ENCODE measurements at places on chromosomes 2 and 18. TPM values are rescaled to one million over a fixed set of nuclear protein-coding genes. Genes with fewer than 3 reads are reported as not detected.

DNA sequence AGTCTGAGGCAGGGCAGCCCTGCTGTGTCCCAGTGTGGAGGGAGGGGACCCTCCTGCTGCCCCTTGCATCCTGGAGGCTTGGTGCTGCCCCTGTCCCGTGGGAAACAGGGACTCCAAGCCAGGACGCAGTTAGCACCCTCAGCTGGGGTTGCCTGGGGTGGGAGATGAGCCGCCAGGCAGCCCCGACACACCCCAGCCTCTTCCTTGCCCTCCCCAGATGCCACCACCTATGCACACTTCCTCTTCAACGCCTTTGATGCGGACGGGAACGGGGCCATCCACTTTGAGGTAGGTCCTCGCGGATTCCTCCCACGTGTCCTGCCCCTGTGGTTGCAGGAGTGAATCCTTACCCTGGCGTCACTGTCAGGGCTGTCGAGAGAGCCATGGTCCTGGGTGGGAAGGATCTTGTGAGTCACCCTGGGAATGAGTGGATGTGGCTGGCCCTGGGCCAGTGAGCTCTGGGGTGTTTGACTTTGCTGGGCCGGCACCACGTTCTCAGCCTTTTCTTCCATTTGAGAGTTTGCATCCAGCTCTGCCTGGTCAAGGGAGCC, 27.5 kb upstream of the FAHD2A start:
- DNase-seq = no peak

Gene ADCYAP1
- not detected for total RNA-seq

GRCh38 chr2:64646007-64646880, 7.5 kb downstream of the SERTAD2 start:
- peak; percentile 92 for DNase-seq

DNA sequence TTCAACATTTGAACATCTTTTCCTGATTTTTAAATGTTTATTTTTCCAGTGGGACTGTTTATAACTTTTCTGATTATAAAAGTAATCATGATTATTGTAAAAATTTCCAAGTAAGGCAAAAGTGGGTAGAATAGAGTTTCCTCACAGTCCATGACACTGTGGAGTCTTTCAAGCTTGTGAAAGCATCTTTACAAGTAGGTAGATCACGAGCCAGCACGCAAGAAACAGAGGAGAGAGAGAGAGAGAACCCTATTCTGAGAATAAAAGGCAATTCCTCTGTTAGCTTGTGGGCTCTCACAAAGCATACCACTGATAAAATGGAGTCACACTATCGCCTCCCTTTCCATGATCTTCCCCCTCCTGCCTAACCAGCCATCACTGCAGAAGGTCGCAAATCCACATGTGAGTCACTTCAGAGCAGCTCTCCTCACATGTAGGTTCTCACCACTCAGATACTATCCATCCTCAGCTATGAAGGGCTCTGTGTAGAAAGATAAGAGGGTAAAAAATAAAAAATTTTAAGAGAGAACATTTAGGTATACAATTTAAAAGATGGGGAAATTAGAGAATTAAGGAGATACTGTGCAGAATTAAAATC, 40.3 kb downstream of the AAK1 start:
- no peak for DNase-seq

Gene WNT6
- 0.30 TPM for total RNA-seq

Gene ZSCAN30
- total RNA-seq = 24.2 TPM

Data from activated CD4-positive, alpha-beta T cell treated with anti-CD3 and anti-CD28 coated beads for 36 hours (primary cell).